ENCODE measurements at places on chromosomes 3 and 15.

- DNase-seq = peak; percentile 50
Observed at GRCh38 chr3:149352556-149352955, 19.1 kb upstream of the TM4SF18 start.

DNA sequence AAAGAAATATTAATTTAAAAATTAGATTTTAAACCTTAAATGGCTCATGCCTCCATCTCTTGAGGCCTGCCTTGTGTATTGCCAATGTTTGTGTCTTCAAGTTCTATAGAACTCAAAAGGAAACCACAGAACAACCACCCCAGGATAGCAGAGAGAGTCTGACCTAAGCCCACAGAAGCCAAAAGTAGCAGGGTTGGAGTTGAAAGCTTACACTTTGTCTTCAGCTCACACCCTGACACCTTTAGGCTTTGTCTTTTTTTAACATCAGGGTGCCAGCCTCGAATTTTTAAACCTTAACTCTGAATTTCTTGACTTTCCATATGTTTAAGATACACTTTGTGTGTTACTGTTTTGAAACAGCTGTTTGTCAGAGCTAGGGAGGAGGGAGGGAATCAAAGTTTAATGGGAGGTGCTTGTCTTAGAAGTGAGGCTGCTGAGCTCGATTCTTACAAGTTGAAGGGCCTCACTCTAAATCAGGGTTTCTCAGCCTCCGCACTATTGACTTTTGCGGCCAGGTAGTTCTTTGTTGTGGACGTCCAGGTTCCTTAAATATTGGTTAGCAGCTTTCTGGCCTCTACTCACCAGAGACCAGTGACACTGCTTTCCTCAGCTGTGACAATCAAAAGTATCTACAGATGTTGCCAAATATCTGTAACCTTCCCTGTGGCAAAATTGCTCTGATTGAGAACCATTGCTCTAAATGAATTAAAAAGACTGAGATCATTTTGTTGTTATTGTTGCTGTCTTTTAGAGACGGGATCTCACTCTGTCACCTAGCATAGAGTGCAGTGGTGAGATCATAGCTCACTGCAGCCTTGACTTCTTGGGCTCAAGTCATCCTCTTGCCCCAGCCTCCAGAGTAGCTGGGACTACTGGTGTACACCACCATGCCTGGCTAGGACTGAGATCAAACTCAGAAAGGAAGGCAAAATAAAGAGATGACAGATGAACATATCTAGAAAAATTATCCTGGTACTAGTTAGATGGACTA lies 139.2 kb upstream of the EOMES start:
- DNase-seq = no peak

DNA sequence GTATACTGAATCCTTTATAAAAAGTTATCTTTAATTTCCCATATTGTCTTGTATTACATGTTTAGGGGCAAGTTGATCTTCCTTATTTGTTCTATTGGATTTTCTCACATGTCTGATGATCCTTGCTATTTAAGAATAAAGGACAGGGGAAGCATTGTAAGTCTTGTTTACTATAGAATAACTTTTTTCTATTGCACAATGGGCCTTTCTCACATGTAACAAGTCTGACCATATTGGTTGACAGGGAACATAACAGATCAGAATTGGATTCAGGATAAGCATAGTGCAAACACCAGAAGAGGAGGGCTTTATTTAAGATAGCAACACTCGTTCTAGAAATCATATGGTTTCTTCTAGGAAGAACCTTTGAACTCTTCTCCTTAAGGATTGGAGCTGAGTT lies 257.9 kb upstream of the RBMS3 start:
- DNase-seq = no peak

- DNase-seq = no peak
Observed at GRCh38 chr15:49279521-49280456, 109.7 kb downstream of the GALK2 start.

- DNase-seq = no peak
Observed at GRCh38 chr3:17811646-17812045, 69.2 kb upstream of the TBC1D5 start.
